Endothelial cell of umbilical vein (primary cell): ENCODE measurements at places on chromosomes 5 and 9. TPM values are rescaled to one million over a fixed set of nuclear protein-coding genes. Genes with fewer than 3 reads are reported as not detected.

The FOXD4 gene
- 0.35 and 0.42 TPM in 2 replicates for total RNA-seq

The ITGA1 gene
- 1.9 and 3.3 TPM in 2 replicates for total RNA-seq

The SOHLH1 gene
- not detected in 2 replicates for total RNA-seq

The SPATA31D4 gene
- total RNA-seq: not detected in 2 replicates

The TMEM215 gene
- not detected in 2 replicates for total RNA-seq

The IL7R gene
- total RNA-seq: 1.2 TPM in 2 replicates

The ELOVL7 gene
- total RNA-seq: 0.09 TPM in 1 of 2 replicates, not detected in the other

The MARCOL gene
- not detected in 2 replicates for total RNA-seq

The DMRT2 gene
- not detected in 2 replicates for total RNA-seq

The LTC4S gene
- total RNA-seq: 0.88 and 0.95 TPM in 2 replicates

The GPR150 gene
- 0.31 and 0.35 TPM in 2 replicates for total RNA-seq

The ZNF354C gene
- total RNA-seq: 4.7 and 5.0 TPM in 2 replicates
